ENCODE measurements at places on chromosomes 1 and 21.

GRCh38 chr1:178566187-178566586, 53.3 kb downstream of the TEX35 start:
- no peak for DNase-seq

DNA sequence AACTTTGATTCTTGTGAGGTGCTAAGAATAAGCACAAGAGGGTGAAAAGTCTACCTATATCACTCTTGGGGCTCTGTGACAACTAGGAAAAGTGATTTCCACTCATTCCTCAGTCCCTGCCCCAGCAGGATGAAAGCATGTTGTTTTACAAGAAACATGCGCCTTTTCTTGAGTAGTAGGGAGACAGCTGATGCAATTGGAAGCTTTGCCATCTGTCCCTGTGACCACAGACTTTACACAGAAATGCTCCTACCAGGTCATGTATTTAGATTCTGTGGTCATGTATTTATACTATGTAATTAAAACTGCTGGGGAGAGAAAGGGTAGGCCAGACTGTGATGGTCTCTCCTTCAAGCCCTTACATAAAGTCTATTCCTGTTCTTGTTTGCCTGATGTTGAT, 445.5 kb downstream of the PTPRC start:
- DNase-seq: no peak

DNA sequence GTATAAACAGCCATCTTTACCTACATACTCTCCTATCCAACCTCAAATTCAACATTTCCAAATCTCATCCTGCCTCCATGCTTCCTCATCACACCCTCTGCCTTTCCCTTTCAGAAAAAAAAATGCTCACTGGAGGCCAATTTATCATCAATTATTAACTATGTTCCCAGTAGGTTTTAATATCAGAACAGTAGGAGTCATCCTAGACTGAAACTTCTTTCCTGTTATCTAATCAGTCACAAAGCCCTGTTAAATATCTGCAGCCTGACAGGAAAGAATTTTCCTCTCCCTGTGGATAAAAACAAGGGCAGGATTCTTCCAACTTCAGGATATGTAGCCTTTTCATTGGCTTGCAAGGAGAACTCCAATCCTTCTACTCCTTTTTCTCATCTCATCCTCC, 28.4 kb downstream of the EGLN1 start:
- no peak for DNase-seq

DNA sequence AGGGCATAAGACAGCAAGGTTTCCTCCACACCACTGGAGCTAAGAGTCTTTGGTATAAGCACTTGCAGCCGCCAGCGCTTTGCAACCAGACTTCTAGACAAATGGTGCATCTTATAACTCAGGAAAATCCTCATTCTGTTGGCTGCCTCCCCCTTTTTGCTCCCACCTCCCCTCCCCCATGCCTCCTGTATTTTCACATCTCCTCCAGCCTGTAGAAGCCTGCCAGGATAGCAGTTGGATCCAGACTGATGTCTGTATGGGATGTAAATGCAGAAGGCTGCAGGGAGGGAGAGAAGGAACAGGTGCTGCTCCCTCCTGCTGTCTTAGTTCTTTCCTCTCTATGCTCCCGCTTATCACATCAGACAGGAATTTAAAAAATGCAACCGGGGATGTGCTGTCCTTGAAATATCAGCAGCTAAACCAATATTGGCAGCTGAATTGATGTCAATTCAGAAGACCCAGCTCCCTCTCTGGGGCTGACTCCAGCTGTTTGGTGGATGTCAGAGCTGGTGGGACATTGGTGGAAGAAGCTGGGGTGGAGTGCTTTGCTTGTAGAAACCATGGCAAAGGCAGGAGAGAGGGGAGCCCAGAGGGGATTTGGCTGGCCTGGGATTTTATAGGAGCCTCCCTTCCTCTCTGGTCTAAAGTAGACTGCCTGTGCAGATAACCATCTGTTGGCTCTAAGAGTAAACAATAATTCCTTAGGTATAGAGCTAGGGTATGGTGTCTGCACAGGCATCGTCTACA, 53.5 kb downstream of the NFASC start:
- DNase-seq: no peak

DNA sequence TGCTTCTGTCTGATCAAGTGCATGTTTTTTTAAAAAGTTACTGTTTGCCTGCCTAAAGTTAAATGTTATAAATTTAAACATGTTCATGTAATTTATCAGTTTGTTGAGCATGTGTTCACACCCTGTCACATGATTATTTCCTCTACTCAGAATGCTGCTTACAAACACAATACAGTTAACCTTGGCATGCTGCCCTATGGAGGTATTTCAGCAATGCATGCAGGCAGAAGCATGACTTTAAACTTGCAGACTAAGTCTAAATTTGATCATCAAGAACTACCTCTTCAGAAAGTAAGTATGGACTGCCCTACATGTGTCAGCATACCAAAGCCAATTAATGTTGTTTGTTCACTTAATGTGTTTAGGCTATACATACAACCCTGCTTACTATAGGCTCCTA, 161.6 kb downstream of the LRRC40 start:
- no peak for DNase-seq

DNA sequence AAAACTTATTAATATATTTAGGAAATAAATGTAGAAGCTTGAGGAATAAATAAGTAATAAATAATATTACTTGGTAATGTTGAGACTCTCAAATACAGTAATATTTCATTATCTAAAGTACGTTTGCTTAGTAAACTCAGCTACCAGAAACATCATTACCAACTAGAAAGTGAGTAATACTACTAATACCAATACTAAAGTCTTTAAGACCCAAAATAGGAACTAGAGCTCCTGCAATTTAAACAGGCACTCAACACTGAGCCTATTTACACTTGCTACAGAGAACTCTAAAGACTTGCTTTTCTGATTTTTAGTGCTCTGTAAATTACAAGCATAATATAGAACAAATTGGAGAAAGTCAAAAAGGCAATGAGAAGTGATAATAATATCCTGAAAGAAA, 13.5 kb upstream of the C1orf105 start:
- DNase-seq: no peak

DNA sequence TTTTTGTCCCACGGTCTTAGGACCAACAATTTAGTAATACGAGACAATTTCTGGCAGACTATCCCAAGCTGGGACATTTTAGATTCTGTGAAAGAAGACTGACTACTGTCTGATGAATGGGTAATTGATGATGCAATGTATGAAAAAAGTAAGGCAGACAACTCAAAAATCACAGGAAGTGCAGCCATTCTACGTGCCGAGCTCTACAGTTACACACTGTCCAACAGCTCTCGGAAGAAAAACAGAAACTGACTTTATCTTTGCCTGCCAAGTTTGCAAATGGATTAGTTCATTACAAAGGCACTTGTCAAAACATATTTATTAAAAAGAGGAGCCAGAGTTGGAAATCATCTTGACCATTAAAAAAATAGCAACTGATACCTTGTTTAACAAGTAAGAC, 31.3 kb downstream of the ZBTB8B start:
- no peak for DNase-seq

GRCh38 chr1:52943876-52944416, 16.9 kb downstream of the SCP2 start:
- DNase-seq: no peak

- DNase-seq: no peak
Observed at GRCh38 chr1:53478502-53478818, 19.3 kb downstream of the DMRTB1 start.

DNA sequence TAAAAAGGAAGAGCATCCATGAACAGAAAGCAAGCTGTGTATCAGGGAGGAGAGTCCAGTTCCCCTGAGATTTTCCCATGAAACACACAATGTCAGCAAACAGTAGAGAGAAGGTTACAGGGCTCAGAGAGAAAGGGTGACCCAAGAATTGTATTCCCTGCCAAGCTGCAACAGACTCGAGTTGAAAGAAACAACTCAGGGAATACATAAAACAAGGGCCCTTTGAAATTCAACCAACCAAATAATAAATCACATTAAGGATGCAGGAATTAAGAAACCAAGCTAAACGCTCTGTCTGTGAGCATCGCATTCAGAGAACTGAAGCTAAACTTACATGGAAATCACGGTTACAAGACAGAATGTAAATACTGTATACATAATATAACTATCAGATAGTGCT, 20.2 kb downstream of the S100A16 start:
- no peak for DNase-seq

DNA sequence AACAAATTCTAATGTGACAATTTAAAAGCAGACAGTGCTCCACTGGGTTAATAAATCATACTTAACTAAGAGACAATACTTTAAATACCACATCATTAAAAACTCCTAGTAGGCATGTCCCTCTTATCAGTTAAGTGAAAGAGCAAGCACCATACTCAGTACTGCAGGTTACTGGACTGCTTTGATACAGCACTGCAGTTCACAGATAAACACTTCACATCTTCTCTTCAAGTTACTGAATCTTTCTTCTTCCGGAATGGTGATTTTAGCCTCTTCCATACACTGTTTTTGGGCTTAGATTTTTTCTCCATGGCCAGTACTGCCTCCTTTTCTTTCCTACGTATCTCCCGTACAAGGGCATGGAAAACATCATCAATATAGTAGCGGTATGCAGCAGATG, 11.0 kb downstream of the RIT1 start:
- DNase-seq: no peak

DNA sequence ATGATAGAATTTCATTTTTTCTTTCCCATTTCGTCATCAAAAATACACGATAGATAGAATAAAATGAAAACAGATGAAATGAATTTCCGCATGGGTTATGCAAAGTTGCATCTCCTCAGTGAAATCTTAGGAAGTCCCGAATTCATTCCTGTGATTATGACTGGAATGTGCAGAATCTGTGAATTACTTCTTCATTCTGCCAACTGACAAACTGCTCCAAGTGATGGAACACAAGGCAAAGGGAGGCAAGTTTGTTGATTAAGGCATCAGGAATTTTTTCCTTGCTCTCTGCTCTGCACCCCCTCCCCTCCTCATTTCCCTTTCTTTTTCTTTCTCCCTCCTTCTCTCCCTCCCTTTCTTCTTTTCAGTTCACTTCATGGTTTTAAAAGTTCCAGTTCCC, 37.0 kb upstream of the ADGRL4 start:
- no peak for DNase-seq

DNA sequence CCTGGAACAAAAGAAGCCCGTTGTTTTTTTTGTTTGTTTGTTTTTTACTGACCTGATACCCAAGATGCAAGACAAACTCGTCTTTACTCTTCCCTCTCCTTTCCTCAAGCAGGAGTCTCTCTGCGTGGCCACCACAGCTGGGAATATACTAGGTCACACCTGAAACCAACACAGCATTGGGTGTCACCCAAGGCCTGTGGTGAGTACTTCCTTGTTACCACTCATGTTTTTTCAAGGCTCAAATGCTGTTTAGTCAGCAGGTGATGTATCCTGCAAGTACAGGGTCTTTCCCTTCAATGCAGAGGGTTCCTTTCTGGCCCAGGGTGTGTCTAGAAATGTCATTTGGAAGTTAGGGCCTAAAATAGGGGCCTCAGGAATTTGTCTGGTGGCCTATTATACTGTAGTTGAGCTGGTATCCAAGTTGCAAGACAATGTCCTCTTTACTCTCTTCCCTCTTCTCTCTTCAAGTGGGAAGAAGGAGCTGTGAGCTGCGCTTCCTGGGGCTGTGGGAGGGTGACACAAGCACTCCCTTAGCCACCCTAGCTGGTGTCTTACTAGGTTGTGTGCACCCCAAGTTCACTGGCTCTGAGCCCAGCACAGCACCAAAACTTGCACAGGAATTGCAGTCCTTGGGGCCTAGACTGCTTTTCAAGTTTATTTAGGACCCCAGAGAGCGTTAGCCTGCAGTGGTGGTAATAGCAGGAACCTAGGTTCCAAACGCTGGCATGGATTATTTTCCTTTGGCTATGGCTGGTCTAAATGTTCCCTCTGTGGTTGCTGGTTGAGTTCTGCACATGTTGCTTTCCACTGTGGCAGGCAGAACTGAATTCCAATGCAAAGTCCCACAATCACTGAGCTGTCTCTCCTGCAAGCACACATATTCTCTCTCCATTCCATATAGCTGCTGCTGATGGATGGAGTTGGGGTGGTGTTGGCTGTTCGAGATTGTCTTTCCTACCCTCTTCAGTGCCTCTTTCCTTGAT, 91.4 kb upstream of the LYPLAL1 start:
- no peak for DNase-seq

- DNase-seq: no peak
Observed at GRCh38 chr1:162950187-162950586, 89.2 kb upstream of the CCDC190 start.

DNA sequence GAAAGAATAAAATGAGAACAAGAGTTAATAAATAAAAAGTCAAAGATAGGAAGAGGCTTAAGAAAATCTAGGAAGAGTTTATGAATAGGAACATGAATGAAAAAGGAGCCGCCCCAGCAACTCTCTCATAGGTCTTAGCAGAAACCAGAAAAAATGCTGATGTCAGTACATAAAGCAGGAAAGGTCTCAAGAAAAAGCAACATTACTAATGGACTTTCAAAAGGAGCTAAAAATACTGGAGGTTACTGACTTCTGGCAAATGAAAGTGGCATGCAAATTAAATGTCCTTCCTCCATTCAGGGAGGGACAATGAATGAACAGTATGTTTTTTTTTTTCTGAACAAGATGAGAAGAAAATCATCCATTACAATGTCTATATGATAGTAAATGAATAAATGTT, 387.6 kb downstream of the BRINP2 start:
- DNase-seq: no peak

GRCh38 chr1:205668951-205669340, 11.4 kb downstream of the SLC45A3 start:
- no peak for DNase-seq

- no peak for DNase-seq
Observed at GRCh38 chr1:241849345-241849695, 1.3 kb downstream of the EXO1 start.

All from activated CD8-positive, alpha-beta memory T cell treated with anti-CD3 and anti-CD28 coated beads for 1 hour (primary cell).